ENCODE measurements at places on chromosomes 1 and 21.

DNA sequence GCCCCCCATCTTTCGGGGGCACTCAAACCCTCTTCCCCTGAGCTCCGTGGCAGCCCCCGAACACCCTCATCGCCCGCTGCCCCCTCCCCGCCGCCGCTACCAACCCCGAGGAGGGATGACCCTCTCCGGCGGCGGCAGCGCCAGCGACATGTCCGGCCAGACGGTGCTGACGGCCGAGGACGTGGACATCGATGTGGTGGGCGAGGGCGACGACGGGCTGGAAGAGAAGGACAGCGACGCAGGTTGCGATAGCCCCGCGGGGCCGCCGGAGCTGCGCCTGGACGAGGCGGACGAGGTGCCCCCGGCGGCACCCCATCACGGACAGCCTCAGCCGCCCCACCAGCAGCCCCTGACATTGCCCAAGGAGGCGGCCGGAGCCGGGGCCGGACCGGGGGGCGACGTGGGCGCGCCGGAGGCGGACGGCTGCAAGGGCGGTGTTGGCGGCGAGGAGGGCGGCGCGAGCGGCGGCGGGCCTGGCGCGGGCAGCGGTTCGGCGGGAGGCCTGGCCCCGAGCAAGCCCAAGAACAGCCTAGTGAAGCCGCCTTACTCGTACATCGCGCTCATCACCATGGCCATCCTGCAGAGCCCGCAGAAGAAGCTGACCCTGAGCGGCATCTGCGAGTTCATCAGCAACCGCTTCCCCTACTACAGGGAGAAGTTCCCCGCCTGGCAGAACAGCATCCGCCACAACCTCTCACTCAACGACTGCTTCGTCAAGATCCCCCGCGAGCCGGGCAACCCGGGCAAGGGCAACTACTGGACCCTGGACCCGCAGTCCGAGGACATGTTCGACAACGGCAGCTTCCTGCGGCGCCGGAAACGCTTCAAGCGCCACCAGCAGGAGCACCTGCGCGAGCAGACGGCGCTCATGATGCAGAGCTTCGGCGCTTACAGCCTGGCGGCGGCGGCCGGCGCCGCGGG lies 837 bp downstream of the FOXD3 start:
- DNase-seq = no peak

DNA sequence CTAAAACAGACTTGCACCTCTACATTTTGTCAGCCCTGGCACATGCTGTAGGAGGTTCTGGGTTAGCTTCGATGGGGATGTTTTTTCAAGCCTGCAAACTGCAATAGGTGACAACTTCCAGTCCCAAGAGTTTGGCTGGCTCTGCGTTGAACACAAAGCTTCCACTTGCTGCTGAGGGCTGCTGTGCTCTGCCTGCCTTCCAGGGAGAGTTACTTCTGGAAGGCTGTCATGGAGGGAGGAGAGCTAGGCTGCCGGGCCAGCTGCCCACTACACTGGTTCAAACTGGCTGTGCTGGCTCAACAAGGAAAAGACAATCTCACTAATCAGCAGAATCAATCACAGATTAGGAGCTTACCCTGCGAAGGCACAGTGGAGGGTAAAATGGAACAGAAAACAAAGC lies 46.7 kb upstream of the PPP2R5A start:
- DNase-seq = no peak

DNA sequence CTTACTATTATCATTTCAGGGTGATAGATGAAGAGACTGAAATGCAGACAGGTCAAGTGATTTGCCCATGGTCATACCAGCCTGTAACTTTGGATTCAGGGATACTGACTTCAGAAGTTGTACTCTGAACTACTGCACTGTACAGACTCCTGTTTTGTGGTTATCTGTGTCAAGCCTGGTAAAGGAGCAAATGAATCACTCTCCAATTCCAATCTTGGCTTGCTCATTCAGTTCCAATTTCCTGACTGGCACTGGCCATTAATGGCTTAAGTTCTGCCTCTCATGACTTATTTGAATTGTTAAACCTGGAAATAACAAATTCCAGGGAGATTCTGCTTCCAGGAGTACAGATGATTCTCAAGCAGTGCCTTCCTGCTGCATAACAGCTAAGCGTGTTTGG lies 45.4 kb upstream of the PLD5 start:
- no peak for DNase-seq

DNA sequence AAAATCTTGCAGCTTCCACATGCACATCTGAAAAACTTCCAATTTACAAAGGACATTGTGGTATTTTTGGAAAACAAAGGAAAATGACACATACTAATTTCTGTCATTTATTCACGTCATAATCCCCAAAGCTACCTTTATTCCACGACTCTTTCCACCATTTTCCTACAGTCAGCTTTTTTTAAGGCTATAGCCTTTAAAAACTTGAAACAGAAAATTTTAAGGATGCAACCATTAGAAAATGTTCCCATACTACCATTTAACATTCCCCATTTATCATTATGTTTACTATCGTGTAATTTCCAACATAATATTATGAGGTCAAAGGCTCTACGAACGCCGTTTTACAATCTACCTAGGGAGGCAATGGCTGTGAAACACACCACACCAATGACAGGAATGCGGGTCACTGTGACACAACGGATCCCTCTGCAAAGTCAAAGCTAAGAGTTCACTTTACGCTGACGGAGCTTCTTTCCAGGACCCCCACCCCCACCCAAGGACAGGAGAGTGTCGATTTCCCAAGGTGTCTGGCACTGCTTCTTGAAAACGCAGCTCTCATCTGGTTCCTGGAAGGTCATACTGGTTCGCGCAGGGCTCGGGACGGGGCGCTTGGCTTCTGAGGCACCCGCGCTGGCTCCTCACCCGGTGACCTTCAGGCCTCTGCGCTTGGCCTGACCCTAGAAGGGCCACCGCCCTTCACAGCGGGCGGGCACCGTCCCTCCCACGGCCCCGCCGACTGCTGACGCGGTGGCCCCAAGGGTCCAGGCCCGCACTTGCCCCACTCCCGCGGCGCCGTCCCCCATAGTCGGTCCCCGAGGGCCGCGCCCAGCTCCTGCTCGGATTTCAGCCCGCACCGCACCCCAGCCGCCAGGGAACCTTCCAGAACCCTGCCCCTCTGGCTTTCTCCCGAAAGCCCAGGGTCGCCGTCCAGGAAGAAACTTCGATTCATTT lies 50.5 kb upstream of the ATF3 start:
- DNase-seq = peak; percentile 26

- DNase-seq = peak; percentile 67
Measured at GRCh38 chr1:43073490-43074230, 98.4 kb downstream of the EBNA1BP2 start.

GRCh38 chr1:228448372-228448771 lies 31.7 kb upstream of the TRIM17 start:
- DNase-seq = no peak

DNA sequence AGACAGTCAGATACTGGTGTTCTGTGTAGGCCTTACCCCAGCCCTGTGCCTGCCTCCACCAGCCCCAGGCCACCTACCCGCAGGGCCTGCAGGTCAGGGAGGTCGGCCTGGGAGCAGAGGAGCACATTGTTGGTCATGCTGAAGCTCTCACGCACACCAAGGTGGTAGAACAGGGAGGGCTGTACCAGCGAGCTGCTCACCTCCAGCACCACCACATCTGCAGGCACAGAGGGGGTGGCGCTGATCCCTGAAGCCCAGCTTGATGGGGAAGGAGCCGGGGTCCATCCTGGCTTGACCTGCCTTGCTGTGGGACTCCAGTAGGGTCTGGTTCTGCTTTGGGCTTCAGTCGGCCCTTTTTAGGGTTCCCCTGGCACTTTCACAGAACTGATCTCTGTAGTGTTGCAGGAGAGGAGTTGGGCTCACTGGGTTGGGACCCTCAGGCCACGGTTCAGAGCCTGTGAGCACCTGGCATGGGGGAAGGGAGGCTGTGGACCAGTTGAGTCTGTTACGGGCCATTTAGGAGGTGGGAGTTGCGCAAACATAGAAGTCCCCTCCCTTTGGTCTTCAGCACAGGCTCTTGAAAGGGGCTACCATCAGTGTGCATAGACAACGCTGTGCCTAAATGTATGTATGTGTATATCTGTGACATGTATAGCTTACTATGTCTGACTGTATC lies 1.9 kb downstream of the MAP3K6 start:
- no peak for DNase-seq

- DNase-seq = no peak
Measured at GRCh38 chr1:186679924-186680244, 339 bp downstream of the PTGS2 start.

GRCh38 chr1:1137256-1138045 lies 21.6 kb upstream of the C1orf159 start:
- DNase-seq = peak; percentile 86

- no peak for DNase-seq
Measured at GRCh38 chr1:59979666-59980065, 53.1 kb upstream of the CYP2J2 start.

DNA sequence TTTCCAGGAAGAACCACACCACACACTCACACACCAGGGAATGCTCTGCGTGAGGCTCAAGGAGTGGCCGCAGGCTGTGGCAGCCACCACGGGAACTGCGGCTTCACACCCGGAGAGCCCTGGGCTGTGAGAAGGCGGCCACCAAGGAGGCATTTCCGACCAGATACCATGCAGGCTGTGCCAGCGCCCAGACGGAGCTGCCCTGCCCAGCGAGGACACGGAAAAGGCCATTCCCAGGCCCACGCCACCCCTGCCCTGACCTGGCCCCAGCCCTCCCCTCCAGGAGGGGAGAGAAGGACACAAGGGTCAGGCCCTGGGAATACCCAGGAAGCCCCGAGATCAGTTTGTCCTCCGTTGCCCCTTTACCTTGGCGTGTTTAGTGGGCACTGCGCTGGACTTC lies 119.3 kb downstream of the NPHP4 start:
- DNase-seq = no peak

DNA sequence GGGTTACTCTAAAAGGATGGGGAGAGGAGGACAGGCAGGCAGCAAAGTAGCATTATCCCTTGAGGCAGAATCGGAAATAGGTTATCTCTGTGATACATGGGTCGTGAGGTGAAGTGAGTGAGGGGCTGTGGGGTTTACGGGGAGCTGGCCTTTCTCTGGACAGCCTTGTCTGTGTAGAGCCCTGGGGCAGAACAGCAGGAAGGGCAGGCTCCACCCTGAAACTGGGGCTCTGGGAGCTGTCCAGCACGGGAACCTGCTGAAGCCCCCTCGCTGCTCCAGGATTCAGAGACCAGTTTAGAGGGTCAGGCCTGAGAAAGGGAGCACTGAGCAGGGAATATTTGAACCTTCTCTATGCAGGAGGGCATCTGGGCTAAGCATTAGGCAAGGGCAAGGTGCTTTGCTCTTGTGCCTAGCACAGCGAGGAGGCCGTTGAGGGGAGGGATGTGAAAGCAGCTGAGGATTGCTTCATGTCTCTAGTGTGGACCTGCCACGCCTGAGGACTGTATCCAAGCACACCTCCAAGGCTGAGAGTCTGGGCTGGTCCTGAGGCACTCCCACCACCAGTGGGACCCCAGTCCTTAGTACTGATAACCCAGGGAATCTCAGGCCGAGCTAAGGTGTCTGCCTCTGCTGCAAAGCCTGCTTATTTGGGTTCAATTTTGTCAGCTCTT lies 55.8 kb downstream of the NAV1 start:
- no peak for DNase-seq

GRCh38 chr1:88985032-88985431 lies 7.4 kb downstream of the KYAT3 start:
- DNase-seq = no peak

- no peak for DNase-seq
Measured at GRCh38 chr1:22705586-22705985, 5.1 kb upstream of the EPHB2 start.

GRCh38 chr1:52697795-52698674 lies at the start of gene COA7:
Gene COA7 (minus strand): TSS chr1:52698347. CDS start chr1:52698326, 21 bp downstream.
- peak; percentile 50 for DNase-seq

Data from GM19239 (cell line).